NCI-H187 (cell line): ENCODE measurements at places on chromosomes 2 and 18.

- no peak for DNase-seq
Observed at GRCh38 chr2:191701696-191702095, 23.8 kb downstream of the NABP1 start.

GRCh38 chr2:197146995-197147394 is 163.6 kb downstream of the ANKRD44 start:
- DNase-seq, result no peak

- DNase-seq, result peak; percentile 13
Observed at GRCh38 chr2:75476761-75477160, 84.0 kb downstream of the EVA1A start.

- no peak for DNase-seq
Observed at GRCh38 chr2:240787521-240788472, 32.2 kb downstream of the KIF1A start.

DNA sequence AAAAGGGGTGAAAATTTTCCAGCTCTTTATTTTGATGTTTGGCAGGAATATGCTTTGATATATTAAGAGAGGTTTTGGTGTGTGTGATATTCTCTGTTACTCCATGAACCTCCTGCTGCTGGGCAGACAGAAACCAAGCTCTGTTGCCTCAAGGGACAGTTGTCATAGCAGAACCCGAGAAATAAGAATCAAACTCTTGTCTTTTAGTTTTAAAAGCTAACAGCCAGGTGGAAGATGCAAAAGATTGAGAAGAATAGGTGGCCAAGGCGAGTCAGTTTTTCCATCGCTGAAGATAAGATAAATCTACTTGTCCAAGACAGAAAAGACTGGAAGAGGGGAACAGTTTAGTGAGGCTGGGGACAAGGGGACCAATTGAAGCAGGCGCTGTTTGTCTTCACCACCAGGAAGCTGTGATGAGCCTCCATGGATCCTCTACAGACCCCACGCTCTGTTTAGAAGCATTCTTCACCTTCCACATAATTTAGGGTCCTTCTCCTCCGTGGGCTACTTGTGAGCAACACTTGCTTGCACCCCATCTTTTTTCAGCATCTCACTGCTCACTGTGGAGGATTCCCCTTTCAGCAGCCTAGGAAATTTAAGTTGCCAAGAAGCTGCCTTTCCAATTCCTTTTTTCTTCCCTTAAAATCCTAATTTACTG is 23.9 kb downstream of the PMAIP1 start:
- DNase-seq, result no peak

GRCh38 chr2:241507430-241508239 is 749 bp downstream of the STK25 start:
- no peak for DNase-seq

DNA sequence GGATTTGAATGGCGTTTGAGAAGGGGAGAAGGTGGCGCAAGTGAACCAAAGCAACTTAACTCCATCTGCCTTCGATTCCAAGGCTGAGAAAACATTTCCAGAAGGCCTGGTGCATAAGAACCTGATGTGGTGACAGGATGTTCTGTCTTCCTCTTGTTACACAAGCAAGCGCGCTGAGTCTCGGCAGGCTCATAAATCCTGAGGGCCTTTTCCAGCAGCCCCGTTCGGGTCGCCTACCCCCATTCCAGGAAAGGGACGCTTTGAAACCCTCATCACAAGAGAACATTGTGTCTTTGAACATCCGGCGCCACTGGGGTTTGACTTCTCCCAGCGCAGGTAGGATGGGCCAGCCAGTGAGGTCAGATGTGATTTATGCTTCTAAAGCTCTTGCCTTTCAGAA is 403.5 kb downstream of the SETBP1 start:
- no peak for DNase-seq

- DNase-seq, result no peak
Observed at GRCh38 chr2:192267484-192267883, 72.8 kb upstream of the TMEFF2 start.

DNA sequence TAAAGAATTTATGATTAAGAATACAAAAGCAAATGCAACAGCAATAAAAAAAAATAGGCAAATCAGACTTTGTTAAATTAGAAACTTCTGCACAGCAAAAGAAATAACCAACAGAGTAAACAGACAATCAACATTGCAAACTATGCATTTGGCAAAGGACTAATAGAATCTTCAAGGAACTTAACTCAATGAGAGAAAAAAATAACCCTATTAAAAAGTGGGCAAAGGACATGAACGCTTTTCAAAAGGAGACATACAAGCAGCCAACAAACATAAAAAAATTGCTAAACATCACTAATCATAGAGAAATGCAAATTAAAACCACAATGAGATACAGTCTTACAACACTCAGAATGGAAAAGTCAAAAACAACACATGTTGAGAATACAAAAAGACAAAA is 166.0 kb upstream of the DSEL start:
- DNase-seq, result no peak

GRCh38 chr18:63422087-63422863 is at the start of gene VPS4B:
TSS of gene VPS4B (minus strand) at chr18:63422476. CDS start at chr18:63422259, 217 bp downstream.
- peak; percentile 96 for DNase-seq

DNA sequence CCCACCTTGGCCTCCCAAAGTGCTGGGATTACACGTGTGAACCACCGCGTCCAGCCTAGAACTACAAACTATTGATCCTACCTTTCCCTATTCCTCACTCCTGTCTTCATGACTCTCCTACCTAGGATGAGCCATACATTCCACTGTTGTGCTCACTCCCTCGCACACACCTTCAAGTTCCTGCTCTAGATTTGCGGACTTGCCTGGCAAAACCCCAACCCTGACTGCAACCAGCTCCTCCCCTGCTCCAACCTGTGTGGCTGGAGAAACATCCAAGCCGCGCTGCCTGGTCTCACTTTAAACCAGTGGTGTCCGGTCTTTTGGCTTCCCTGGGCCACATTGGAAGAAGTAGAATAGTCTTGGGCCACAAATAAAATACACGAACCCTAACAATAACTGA is 5.0 kb upstream of the DNPEP start:
- no peak for DNase-seq

GRCh38 chr18:28576941-28577340 is 400.0 kb upstream of the CDH2 start:
- no peak for DNase-seq

GRCh38 chr2:106124905-106125549 is 69.1 kb downstream of the UXS1 start:
- DNase-seq, result no peak

DNA sequence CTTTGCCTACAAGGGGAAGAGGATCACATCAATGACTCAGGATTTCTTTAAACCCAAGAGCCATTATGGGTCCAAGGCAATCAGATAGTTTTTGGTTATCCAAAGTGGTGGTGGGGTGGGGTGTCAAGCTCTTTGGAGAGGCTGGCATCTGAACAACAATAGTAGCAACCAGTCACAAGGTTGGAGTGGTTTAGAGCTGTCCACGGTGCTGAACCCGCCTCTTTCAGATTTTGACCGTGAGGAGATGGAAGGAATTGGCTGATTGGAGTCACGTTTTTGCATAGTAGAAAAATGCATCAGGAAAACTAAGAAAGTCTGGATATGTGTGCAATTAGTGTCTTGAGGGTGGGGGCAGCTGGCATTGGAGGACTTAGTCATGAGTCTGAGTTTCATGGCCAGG is 159.9 kb downstream of the LOXHD1 start:
- DNase-seq, result no peak

GRCh38 chr2:24886691-24887304 is 33.2 kb downstream of the ADCY3 start:
- DNase-seq, result no peak

DNA sequence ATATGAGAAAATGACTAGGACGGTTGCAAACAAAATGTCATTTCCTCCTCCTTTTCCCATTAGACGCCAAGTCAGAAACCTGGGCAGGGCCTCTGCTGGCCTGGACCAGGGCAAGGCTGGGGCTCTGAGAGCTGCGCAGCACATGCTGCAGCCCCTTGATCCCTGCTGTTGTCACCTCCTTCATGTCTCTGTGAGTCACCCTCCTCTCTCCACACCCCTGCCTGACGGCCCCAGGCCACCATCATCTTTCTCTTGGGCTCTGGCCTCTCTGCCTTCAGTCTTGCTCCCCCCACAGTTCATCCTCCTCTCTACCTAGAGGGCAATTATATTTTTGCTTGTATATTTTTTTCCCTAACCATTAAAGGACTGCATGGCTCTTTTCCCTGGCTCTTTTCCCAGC is 10.0 kb downstream of the FLACC1 start:
- DNase-seq, result no peak

DNA sequence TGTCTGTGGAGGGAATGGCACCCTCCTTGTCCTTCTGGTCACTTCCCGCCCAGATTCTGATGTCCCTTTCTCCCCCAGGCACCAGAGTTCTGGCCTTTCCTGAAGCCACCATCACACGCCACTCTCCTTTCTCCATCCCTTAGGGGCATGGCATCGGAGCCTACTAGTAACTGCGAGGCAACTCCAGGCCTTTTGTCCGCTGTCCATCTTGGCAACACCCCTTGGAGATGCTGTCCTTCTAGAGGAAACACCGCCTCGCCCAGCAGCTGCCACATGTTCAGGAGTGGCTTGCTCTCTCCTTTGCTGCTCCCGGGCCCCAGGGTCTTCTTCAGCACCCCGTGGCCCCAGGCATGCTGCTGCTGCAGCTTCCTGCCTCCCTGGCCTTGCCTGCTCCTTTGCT is 267.0 kb downstream of the SRBD1 start:
- no peak for DNase-seq

- DNase-seq, result no peak
Observed at GRCh38 chr2:161033059-161033660, 127.1 kb upstream of the TANK start.

DNA sequence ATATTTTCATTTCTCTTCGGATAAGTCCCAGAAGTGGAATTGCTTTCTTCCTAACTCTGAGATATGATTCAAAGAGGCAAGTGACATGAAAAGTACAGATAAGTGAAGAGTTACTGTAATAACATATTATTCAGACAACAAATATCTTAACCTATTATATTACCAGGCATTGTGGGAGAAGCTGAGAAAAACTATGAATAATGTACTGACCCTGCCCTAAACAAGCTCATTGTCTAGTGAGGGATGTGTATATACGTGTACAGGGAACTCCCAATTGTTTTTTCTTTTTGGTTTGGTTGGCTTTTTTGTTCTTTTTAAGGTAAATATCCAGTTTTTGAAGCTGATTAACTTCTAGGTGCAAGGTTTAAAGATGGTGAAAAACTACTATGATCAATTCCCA is 26.5 kb downstream of the NCKAP1 start:
- no peak for DNase-seq

- no peak for DNase-seq
Observed at GRCh38 chr18:48492880-48493279, 46.0 kb upstream of the CTIF start.

DNA sequence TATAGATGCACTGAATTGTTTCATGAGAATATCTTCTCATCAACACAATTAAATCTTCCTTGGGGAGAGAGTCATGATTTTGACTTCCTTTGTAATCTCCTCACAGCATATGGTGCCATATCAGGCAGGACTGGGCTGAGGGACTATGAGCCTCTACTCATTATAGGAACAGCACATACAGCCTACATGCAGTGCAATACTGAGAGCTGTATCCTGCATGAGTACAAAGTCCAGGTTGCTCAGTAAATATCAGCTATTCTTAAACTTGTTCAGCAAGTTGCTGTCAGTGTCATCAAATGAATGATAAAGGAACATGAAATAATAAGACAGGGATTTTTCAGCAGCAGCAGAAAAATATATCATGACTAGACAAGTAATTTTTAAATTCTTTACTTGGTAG is 10.8 kb downstream of the DLGAP1 start:
- no peak for DNase-seq
